Endodermal cell (in vitro differentiated cells): ENCODE measurements at places on chromosomes 7 and 10. TPM values are rescaled to one million over a fixed set of nuclear protein-coding genes. Genes with fewer than 3 reads are reported as not detected.

Gene HHEX
- total RNA-seq: 106 to 120 TPM (median 113 TPM) in 3 replicates

Gene ITGA8
- total RNA-seq: 0.25 and 0.40 TPM in 2 replicates

Gene GSTK1
- 63.7 to 79.4 TPM (median 75.0 TPM) in 3 replicates for total RNA-seq

Gene FAM24B
- total RNA-seq: 2.6 and 2.9 TPM in 2 replicates

Gene AGMO
- total RNA-seq: 0.23 TPM in 1 of 3 replicates, not detected in the others

Gene ABI1
- total RNA-seq: 40.6 to 41.0 TPM (median 40.7 TPM) in 3 replicates

Gene CLDN4
- 8.5 to 11.9 TPM (median 9.7 TPM) in 3 replicates for total RNA-seq

Gene LAMB1
- total RNA-seq: 164 and 192 TPM in 2 replicates

Gene ATP6V0A4
- 0.16 to 0.44 TPM (median 0.23 TPM) in 3 replicates for total RNA-seq

Gene HECW1
- total RNA-seq: 12.0 to 15.7 TPM (median 15.4 TPM) in 3 replicates

Gene HOXA4
- total RNA-seq: not detected in 2 replicates

Gene KNDC1
- 5.7 to 6.5 TPM (median 6.2 TPM) in 3 replicates for total RNA-seq

Gene HSPA14
- 19.0 to 24.9 TPM (median 23.5 TPM) in 3 replicates for total RNA-seq

Gene CPVL
- total RNA-seq: 32.4 and 34.3 TPM in 2 replicates

Gene HKDC1
- 0.07 and 0.22 TPM in 2 replicates for total RNA-seq

Gene MRC1
- total RNA-seq: 0.08 TPM in 1 of 3 replicates, not detected in the others

Gene BZW2
- 75.1 and 77.5 TPM in 2 replicates for total RNA-seq

Gene PRLHR
- total RNA-seq: not detected in 3 replicates

Gene TEX36
- total RNA-seq: not detected in 2 replicates

Gene POLR2J2
- 6.7 and 7.0 TPM in 2 replicates for total RNA-seq

Gene CPXM2
- 1.4 TPM in 2 replicates for total RNA-seq

Gene DDIT4
- 26.3 and 30.2 TPM in 2 replicates for total RNA-seq

Gene RTKN2
- total RNA-seq: 7.7 to 20.6 TPM (median 19.1 TPM) in 3 replicates

Gene SPDYE8
- total RNA-seq: not detected in 2 replicates

Gene GJD4
- total RNA-seq: 0.29 and 0.34 TPM in 2 replicates

Gene ZNF679
- not detected in 2 replicates for total RNA-seq

Gene CLCN1
- total RNA-seq: 0.53 TPM in 1 of 2 replicates, not detected in the other

Gene STEAP1
- total RNA-seq: 1.2 to 3.8 TPM (median 2.5 TPM) in 3 replicates

Gene TMEM176A
- total RNA-seq: not detected in 2 replicates

Gene NPVF
- total RNA-seq: not detected in 2 replicates

Gene GPNMB
- 0.45 and 0.99 TPM in 2 replicates for total RNA-seq

Gene CPA5
- total RNA-seq: not detected in 2 replicates

Gene FGFBP3
- total RNA-seq: 18.4 and 19.0 TPM in 2 replicates

Gene ZC3HAV1L
- 9.6 and 10.9 TPM in 2 replicates for total RNA-seq

Gene RSPH10B2
- 0.42 and 0.59 TPM in 2 replicates for total RNA-seq

Gene PIK3AP1
- 5.0 and 5.2 TPM in 2 replicates for total RNA-seq

Gene CDH23
- 1.8 to 4.2 TPM (median 2.5 TPM) in 3 replicates for total RNA-seq

Gene AKR1D1
- total RNA-seq: not detected in 2 replicates

Gene GDF10
- total RNA-seq: not detected in 3 replicates

Gene CALML5
- not detected in 2 replicates for total RNA-seq
